ENCODE measurements at places on chromosomes 2 and 18.

DNA sequence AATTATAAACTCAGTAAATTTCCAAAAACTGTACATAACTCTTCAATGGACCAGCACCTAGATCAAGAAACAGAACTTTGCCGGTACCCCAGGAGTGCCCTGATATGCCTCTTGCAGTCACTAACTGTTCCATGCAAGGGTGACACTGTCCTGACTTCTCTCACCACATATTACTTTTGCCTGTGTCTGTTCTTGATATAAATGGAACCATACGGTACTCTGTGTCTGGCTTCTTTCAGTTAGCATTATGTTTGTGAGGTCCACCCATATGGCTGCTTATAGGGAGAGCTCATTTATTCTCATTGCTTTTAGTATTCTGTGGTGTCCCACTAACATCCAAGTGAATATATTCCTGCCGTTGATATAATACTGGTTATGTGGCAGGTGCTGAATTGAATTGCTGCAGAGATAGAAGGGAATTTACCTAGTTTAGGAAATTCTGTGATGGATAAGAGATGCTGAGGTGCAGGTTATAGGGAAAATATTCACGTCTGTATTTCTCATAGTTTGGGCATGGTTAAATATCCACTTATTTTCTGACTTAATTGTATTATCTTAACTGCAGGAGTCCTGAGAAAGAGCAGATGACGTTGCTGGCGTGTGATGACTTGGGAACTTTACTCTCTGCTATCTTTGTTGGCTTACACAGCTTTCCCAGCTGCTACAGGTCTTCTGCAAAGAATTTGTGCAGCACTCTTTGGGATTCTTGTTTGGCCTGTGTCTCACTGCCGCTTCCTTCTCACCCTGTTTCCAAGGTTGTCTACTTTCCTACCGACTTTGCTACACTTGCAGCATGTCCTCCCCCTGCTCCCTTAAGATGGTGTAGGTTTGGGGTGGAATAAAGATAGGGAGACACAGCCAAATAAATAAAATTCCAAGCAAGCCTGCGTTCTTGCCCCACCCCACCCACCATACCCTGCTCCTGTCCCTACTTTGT is 107.9 kb downstream of the MAP4K4 start:
- DNase-seq = no peak

- no peak for DNase-seq
Observed at GRCh38 chr2:172239944-172240590, 137.4 kb upstream of the DLX2 start.

GRCh38 chr18:31718386-31718785 is 34.0 kb upstream of the B4GALT6 start:
- no peak for DNase-seq

DNA sequence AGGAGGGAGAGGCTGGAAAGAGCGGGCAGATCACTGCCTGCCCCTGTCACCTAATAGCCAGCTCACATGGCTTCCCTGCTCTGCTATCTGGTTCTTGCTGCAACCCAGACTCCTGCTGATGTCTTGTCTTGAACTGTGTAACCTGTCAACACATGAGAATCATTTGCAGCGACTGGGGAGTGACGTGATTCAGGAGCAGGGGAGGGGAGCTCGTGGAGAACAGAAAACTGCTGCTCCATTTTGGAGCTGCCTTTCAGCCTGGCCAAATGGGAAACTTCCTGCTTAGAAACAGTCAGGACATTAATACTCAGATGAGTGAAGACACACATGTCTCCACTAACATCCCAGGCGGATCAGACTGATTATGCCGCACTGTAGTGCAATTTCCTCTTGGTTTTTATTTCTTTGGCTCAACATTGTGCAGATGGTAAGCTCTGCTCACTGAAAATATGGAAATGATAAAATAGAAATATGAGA is 38.1 kb downstream of the RPL37A start:
- DNase-seq = no peak

DNA sequence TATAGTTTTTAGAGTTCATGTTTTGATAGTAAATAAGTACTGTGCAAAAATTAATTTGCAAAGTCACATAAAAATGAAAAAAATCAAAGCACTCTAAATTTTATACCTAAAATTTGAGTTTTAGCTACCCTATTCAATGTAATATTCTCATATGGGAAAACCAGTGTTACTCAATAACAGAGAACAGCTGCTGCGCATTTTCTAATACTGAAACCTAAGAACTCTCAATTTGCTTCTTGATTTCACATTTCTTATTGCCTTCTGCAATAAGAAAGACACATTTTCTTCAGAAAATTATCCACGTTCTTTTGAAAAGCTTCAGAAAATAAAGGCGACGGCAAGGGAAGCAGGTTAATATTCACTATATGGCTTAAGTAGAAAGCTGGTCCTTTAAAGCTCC is 199.1 kb upstream of the CCDC150 start:
- DNase-seq = no peak

DNA sequence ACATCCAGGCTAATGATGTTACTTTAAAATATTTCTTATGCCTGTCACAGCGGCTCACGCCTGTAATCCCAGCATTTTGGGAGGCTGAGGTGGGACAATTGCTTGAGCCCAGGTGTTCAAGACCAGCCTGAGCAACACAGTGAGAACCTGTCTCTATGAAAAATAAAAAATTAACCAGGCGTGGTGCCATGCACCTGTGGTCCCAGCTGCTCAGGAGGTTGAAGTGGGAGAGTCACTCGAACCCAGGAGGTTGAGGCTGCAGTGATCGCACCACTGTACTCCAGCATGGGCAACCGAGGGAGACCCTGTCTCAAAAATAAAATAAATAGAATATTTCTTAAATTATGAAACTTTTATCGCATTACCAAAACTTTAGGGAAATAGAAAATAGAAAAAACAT is 28.1 kb upstream of the ACTR3 start:
- no peak for DNase-seq

DNA sequence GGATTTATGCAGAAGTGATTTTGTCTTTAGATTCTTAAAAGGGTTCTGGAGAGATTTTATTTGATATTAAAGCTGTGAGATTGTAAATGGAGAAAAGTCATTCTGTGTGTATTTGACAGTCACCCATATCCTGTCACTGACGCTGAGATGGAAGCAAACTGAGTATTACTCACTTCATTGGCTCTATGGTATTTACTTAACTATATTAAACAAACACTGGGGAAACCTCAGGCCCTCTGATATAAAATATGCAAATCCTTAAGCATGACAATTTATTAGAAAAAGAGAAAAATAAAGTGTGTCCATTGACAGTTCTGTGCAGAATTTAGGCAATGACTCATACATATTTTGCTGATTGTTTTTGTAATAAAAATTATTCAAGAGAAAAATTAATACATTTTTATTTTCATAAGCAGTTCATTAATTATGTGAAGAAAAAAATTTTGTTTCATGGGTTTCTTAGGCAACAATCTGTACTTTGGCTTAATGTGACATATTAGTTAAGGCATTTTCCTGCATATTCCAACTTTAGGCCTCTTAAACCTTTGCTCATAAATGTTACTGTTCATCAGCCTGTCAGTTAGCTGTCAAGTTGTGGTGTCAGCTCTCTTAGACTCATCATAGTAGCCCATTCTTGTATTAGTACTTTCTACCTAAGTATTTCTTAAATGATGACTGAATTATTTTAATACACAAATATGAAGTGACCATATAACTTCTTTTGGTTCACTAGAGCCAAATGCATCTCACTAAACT is 99.9 kb downstream of the PARD3B start:
- no peak for DNase-seq

GRCh38 chr18:906416-907114 is 1.9 kb downstream of the ADCYAP1 start:
- no peak for DNase-seq

DNA sequence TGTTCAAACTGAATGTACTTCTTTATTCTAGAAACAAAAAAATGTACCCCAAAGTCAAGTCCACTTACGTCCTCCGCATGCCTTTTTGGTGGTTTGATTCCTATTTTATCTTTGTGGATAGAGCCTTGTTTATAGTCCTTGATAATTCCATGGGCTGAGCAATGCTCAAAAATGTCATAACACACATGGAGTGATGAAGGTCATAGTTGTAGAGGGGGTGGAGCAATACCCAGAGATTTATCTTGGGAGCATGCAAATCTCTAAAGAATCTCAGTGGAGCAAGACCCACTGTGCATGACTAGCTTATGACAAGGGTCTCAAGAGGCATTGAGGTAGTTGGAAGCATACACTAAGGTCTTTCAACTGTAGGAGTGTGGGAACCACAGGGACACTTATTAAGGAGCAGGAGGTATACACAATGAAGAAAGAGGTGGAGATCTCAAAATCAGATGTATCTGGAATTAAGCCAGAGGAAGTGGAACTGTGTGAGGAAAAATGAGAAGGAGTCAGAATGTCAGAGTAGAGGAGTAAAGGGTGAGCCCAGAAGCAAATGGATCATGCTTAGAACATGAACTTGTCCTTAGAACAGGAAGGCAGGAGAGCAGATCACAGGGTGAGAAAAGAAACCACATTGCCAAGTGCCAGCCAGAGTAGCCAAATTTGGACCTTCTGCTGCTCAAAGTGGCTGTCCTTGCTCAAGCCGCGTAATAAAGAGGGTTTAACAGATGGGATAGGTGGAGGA is 68.1 kb upstream of the STK39 start:
- no peak for DNase-seq

GRCh38 chr2:174512345-174512744 is 25.5 kb upstream of the GPR155 start:
- no peak for DNase-seq

DNA sequence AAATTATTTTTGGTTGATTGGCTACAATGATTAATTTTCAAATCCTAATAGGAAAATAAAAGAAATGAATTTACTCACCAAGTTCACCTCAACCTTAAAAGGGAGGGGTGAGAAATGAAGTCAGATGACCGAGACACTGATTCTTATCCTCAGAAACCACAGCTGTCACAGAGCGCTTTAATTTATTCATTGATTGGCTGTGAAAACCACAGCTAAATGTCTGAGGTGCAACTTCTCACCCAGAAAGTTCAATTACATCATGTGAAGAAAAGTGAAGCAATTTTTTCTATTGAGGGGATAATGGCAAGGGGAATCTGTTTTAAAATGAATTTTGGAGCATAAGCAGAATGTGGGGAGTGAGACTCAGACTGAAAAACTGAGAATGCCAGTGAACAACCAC is 128.4 kb downstream of the RNF152 start:
- no peak for DNase-seq

GRCh38 chr18:28714498-28714897 is 537.6 kb upstream of the CDH2 start:
- DNase-seq = no peak

GRCh38 chr18:39838831-39839230 is 2116.2 kb upstream of the PIK3C3 start:
- DNase-seq = no peak

GRCh38 chr2:113081488-113082210 is 13.9 kb downstream of the IL1F10 start:
- no peak for DNase-seq

Measured in SW 1271 (cell line).